ENCODE measurements at places on chromosomes 2 and 18.

DNA sequence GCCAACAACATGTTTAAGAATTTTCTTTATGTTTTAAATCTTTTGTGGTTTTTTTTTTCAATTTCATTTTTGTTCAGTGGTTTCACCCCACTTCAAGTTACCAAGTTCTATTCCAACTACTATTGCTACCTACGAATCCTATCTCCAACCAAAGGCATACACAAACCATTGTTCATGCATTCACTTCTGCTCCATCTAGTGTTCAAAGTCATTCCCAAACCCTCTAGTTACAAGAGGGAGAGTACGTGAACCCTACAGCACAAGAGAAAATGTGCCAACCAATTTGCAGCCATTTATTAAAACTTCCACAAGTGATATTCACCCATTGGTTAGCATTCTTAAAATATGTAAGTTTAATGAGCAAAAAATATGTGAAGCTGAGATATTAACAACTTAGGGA is 295.1 kb upstream of the KYNU start:
- DNase-seq: no peak

GRCh38 chr2:98849113-98849512 is 86.9 kb downstream of the CRACDL start:
- no peak for DNase-seq

GRCh38 chr18:40821596-40822243 is 1133.3 kb upstream of the PIK3C3 start:
- DNase-seq: no peak

GRCh38 chr2:107383691-107384090 is 443.0 kb upstream of the RGPD4 start:
- no peak for DNase-seq

DNA sequence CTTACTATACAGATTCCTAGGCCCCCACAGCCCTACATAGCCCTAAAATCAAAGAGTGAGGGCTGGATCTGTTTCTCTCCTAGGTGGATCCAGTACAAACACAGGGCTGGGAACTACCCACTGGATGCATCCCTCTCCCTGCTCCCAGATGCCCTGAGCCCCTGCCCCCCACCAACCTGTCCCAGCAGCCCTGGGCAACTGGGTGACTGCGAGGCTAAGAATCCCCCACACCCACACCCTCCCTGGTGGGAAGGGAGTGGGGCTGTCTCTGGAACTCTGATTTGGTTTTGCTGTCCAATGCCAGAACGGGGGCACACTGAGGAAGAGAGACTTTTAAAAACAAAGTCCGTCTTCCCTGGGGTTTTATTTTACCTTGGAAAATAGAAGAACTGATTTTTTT is 113.1 kb downstream of the SMAD7 start:
- DNase-seq: no peak

- no peak for DNase-seq
Measured at GRCh38 chr2:233081232-233081730, 21.1 kb downstream of the INPP5D start.

DNA sequence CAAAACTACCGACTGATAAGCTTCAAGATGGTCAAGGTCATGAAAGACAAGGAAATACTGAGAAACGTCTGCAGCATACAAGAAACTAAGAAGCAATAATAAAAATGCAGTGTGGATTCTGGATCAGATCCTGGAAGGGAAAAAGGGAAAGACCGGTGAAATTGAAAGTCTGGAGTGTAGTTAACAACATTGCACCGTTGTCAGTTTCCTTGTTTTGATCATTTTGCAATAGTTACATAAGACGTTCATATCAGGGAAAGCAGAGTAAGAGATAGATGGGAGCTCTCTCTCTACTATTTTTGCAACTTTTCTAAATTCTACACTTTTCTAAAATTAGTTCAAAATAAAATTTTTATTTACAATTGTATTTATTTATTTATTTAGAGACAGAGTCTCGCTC is 15.0 kb upstream of the ZNF407 start:
- no peak for DNase-seq

- DNase-seq: no peak
Measured at GRCh38 chr2:106059416-106060065, 134.6 kb downstream of the UXS1 start.

DNA sequence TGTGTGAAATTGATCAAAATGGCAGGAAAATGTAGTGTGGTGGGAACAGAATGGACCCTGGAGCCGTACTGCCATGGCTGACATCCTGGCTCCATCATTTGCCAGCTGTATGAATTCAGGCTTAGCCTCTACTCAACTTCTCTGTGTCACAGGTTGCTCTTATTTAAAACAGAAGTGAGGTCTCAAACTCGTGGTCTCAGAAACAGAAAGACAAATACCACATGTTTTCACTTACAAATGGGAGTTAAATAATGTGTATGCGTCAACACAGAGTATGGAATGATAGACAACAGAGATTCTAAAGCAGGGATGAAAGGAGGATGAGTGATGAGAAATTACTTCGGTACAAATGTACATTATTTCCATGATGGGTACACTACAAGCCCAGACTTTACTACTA is 227.4 kb downstream of the DCC start:
- no peak for DNase-seq

GRCh38 chr2:70477441-70477844 is 76.2 kb downstream of the TGFA start:
- no peak for DNase-seq

- DNase-seq: peak; percentile 50
Measured at GRCh38 chr2:139790807-139791752, 1010.9 kb upstream of the NXPH2 start.

GRCh38 chr2:28425464-28425835 is 32.8 kb downstream of the FOSL2 start:
- no peak for DNase-seq

- DNase-seq: no peak
Measured at GRCh38 chr2:177320596-177320995, 56.1 kb upstream of the NFE2L2 start.

GRCh38 chr2:37892436-37893114 is 32.5 kb upstream of the RMDN2 start:
- DNase-seq: no peak

GRCh38 chr2:129070663-129071062 is 752.0 kb upstream of the HS6ST1 start:
- DNase-seq: no peak

DNA sequence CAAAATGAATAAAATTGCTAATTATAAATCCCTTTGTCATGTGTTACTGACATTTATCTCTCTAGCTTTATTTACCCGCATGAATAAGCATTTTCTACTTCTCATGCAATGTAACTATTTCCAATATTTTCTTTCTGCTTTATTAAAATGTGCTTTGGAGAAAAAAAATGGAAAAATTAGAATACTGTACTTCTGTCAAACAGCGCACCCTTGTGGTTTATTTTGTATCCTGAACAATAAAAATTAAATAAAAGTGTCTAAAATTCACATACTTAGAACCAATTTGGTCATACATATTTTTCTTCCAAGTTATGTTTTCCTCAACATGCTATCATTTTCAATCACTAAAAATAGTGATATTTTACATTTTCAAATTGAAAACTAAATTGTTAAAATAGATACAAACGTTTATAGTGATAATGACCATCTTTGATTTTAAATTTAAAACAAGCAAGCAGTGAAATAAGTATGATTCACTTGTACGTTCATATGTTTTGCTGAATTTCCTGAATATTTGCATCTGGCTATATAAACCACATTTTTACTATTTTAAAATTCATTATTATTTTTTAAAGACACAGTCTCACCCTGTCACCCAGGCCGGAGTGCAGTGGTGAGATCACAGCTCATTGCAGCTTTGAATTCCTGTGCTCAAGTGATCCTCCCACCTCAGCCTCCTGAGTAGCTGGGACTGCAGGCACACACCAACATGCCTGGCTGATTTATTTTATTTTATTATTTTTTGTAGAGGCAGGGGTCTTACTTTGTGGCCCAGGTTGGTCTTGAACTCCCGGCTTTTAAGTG is 95.9 kb upstream of the GRB14 start:
- peak; percentile 42 for DNase-seq

DNA sequence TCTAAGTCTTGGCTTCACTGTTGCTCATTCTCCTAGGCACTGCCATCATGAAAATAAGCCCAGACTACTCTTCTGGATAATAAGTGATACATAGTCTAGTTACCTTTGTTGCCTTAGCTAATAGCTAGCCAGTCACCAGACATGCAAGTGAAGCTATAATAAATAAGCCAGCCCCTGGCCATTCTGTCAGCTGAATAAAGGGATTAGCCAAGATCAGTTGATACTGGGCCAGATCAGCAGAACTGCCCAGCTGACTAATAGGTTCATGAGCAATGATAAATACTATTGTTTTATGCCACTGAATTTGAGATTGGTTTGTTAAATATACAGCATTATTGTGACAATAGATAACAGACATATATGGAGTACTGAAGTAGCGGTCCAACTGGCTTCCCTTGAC is 8.0 kb upstream of the C2orf69 start:
- DNase-seq: no peak

GRCh38 chr2:236642125-236642524 is 72.5 kb downstream of the ACKR3 start:
- peak; percentile 74 for DNase-seq

GRCh38 chr2:145750144-145750543 is 1230.2 kb upstream of the ZEB2 start:
- DNase-seq: no peak

- no peak for DNase-seq
Measured at GRCh38 chr2:223865124-223865523, 27.7 kb upstream of the AP1S3 start.

DNA sequence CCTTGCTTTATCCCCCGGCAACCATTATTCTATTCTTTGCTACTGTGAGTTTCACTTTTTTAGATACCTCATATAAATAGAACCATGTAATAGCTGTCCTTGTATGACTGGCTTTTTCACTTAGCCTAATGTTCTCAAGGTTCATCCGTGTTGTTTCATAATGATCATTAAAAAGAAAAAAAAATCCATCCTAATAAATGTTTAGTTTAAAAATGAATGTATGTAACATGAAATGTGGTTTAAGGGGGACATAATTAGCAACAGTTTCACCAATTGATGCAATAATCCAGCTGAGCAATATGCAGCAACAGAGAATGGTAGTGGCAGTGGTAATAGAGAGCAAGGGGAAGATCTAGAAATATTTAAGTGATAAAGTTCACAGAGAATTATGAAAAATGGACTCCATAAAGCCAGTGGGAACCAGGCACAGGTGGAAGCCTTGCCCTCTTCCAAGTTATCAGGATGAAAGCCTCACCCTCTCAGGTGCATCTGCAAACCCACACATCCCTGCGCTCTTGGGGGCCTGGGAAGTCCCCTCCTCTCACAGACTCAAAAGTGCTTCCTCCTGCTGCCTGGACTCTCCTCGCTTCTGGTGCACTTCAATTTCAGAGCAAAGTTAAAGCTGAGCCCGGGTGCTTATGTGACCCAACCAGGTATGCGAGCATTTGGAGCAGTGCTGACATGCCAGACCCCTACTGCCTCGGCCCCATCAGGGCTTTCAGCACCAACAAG is 1403.3 kb upstream of the SLC39A10 start:
- DNase-seq: no peak

DNA sequence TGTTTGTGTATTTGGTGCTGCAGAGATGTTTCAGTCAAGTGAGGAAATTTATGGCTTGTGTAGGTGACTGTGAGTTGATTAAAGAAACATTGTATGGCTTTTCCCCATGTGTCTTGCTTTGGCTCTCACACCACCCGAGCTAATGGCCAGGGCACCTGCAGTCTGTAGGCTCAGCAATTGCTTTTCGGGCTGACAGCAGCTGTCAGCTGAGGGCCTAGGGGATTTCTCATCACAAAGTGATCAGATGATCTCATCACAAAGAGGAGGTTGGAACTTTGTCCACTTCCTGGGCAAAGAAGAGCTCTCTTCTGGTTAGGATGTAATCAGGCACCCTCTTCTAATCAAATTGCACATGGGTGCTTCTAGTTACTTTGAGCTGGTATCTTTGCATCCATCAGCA is 632.2 kb downstream of the SLC4A3 start:
- no peak for DNase-seq

DNA sequence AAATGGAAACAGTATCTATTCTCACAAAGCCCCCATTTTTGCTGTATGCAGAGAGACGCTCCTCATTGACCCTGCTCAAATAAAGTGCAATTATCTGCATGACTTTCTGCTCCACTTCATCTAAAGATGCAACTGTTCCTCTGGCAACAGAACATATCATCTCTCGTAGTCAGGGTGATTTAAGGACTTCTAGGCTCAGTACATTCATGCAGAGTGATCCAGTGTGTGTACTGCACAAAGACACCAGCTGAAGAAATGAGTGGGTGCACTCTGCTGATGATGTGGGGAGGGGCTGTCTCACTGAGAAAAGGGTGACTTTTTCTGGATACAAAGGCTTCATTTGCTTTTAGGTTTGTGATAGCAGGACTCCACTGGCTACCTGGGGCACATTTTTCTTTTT is 355.2 kb downstream of the GALNT13 start:
- DNase-seq: no peak

GRCh38 chr2:182318466-182319220 is 108.2 kb downstream of the PDE1A start:
- no peak for DNase-seq

DNA sequence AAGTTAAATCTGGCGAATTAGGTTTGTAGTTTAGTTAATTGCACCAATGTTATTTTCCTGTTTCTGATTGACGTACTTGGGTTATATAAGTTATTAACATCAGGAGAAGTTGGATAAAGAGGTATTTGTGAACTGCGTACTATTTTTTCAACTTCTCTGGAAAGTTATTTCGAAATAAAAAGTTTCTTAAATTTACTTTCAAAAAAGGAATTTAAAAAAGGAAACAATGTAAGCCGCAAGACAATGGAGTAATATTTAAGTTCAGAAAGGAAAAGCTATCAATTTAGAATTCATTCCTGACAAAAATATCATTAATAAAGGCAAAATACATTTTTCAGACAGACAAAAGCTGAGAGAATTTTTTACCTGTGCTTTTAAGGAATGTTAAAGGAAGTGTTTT is 47.7 kb downstream of the RAB10 start:
- DNase-seq: no peak

GRCh38 chr2:215794829-215795546 is 218.4 kb downstream of the MREG start:
- DNase-seq: no peak

- DNase-seq: no peak
Measured at GRCh38 chr2:232376713-232377112, 1.8 kb upstream of the ALPP start.

DNA sequence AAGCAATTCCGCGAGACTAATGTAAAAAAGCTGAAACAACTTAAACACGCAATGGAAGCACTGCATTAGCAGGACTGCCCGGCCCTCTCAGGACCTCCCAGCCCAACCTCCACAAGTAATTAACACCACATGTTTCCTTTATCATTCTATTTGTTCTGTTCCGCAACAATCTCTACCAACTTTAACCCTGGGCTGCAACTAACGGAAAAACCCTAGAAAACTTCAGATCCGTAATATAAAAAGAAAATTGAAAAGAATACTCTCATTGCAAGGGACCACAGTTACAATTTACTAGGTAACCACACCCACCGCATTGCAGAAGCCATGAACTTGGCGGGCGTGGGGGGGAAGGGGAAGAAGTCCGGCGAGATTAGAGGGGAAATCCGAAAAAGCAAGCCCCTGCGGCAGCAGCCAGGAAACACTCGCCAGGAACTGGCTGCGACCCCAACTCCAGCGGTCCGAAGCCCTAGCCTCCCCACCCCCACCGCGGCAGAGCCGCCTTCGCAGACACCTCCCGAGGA is 1.2 kb downstream of the EPB41L3 start:
- DNase-seq: peak; percentile 32
